Fibroblast of villous mesenchyme (primary cell): ENCODE measurements at places on chromosomes 11 and 22.

- DNase-seq: peak; percentile 11
Measured at GRCh38 chr11:120219232-120219937, 8.6 kb downstream of the OAF start.

- no peak for DNase-seq
Measured at GRCh38 chr11:121645001-121645400, 192.2 kb upstream of the SORL1-AS1 start.

DNA sequence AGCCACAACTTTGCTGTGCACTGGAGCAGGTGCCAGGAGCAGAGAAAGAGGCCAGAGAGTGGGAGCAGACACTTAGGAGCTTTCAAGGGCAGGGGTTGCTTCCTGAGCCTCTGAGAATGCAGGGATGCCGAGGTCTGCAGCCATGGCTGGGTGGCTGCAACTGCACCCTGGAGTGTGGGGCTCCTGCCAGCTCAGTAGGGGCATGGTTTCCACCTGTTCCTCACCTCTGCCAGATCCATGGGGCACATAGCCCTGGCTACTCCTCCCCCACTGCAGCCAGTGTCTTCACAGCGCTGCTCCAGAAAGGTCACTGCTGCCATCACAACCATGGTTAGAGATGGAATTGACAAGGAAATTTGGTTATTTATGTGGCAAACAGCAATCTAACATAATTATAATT, 404.8 kb downstream of the CNTN5 start:
- DNase-seq: no peak

DNA sequence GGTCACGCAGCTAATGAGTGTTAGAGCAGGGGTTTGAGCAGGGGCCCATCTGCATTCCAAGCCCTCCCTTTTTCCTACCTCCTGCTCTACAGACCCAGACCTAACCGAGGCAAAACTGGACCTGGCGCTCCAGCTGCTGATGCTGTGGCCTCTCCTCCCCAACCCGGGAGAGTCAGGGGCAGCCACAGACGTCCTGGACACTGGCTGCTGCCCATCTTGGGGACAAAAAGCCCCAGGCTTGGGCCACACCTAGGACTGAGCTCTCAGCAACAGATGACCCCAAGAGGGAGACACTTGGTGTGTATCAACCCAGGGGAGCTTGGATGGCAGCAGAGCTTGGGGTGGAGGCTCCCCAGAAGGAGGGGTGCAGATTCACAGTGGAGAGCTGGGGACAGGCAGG, 172.6 kb downstream of the ST3GAL4 start:
- no peak for DNase-seq

- peak; percentile 41 for DNase-seq
Measured at GRCh38 chr11:87325490-87325872, 287.7 kb downstream of the TMEM135 start.

DNA sequence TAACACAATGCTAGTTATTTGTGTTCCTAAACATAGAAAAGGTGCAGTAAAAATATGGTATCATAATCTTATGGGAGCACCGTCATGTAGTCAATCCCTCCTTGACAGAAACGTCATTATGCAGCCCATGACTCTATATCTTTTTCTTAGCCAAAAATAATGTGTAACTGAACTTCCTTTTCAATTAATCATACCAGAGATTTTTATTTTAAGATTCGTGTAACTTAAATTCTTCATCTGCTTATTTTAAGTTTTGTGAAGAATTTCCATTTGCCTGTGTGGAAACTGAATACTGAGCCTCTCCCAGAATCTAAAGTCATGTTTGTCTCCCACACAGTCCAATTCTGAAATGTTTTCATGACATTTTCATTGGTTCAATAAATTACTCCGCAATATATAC, 699.1 kb downstream of the KCNA4 start:
- no peak for DNase-seq

DNA sequence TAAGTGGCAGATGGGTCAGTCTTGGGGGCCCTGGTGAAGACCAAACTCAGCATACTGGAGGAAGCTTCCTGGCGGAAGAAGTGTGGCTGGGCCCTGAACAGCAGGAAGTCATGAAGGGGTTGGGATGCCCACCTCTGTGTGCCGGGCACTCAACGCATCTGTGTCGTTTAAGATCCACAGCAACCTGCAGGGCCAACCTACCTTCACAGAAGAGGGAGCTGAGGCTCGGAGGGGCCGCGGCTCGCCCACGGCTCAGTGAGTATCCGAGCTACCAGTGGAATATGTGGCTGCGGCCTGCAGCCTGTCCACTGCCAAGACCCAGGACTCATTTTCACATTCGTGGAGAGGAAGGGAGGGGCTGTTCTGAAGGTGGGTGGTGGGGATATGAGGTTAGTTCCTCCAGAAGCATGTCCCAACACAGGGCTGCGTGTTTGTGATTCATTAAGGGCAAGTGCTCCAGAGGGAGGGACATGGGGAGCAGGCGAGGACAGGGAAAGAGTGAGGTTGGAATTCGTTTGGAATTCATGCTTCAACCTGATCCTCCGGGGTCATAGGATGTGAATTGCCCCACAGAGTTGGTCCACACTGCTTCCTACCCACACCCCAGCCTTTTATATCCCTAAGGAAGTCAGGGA, 99.6 kb downstream of the MPPED1 start:
- DNase-seq: no peak

GRCh38 chr11:104772806-104773241, 125.4 kb downstream of the CASP12 start:
- peak; percentile 88 for DNase-seq

DNA sequence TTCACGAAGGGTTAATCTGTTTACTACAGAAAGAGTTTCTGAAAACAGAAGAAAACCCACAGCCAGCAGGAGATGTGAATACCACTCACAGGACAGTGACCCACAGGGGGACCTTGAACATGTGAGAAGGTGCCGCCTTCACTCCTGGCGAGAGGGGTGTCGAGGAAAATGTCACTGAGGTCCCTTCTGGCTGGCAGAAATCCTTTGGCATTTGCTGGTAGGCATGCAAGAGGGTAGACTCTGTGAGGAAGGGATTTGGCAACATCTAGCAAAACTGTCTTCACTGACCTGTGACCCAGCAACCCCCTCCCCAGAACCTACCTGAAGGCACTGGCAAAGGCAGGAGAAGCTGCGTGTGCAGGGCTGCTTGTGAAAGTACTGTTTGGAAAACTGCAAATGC, 8.6 kb downstream of the KCNQ1 start:
- DNase-seq: no peak

GRCh38 chr11:81573367-81573766, 1160.3 kb downstream of the FAM181B start:
- no peak for DNase-seq

GRCh38 chr11:65111744-65112545, at the start of gene TM7SF2:
Gene TM7SF2, plus strand, starts transcription at chr11:65111872. Its CDS starts 144 bp downstream, at chr11:65112016.
- peak; percentile 94 for DNase-seq

- no peak for DNase-seq
Measured at GRCh38 chr11:109076870-109077269, 345.1 kb upstream of the C11orf87 start.
